Liver (tissue), 10 donors: ENCODE measurements at places on chromosomes 16 and 17. TPM values are rescaled to one million over a fixed set of nuclear protein-coding genes. Genes with fewer than 3 reads are reported as not detected.

GRCh38 chr17:76251478-76252039, 11.3 kb upstream of the RNF157 start:
- H3K36me3 ChIP-seq = no peaks in the 10 kb centered on the region
- H3K4me1 ChIP-seq = peaks cover 7% of the 10 kb centered on the region
- peak overlapping the region; percentile 52 for H3K27ac ChIP-seq
- no peak for DNase-seq
- no peaks in the 10 kb centered on the region for H3K27me3 ChIP-seq
- no peak overlapping the region for H3K4me3 ChIP-seq

WSCD1 gene
- total RNA-seq = 1.7 TPM

ANKRD13B gene
- total RNA-seq = 1.6 TPM

- no peak overlapping the region for H3K27ac ChIP-seq
- H3K4me3 ChIP-seq = no peak overlapping the region
- no peaks in the 10 kb centered on the region for H3K27me3 ChIP-seq
- H3K4me1 ChIP-seq = no peaks in the 10 kb centered on the region
- DNase-seq = no peak
- H3K36me3 ChIP-seq = no peaks in the 10 kb centered on the region
These were observed 260.1 kb downstream of the PARN start for GRCh38 chr16:14369734-14370598.

DPEP2 gene
- total RNA-seq = 1.9 TPM

- no peak overlapping the region for H3K27ac ChIP-seq
- H3K4me1 ChIP-seq = no peaks in the 10 kb centered on the region
- no peak for DNase-seq
- H3K4me3 ChIP-seq = no peak overlapping the region
- H3K36me3 ChIP-seq = no peaks in the 10 kb centered on the region
These were observed 212.4 kb downstream of the UTP18 start for GRCh38 chr17:51472670-51473205.

DNA sequence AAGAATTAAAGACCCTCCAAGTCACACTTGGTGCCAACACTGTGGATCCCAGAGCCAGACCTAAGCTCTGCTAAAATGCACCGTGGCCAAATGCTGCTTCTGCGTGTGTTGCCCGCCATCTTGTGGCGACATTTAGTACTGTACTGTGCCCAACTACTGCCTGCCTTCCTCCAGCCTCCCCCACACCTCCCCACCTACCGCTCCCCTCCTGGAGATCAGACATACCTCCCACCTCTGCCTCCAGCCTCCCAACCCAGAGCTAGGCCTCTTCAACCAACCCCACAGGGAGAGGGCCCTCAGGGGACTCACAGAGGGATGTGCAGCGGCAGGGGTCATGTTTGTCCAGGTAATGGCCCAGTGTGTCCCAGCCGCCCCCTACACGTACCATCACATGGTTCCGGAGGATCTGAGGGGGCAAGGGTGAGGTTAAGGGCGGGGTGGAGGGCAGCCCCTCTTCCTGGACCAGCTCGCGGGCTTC, 5.5 kb downstream of the GAS2L2 start:
- no peak overlapping the region for H3K27ac ChIP-seq
- peaks cover 5% of the 10 kb centered on the region for H3K4me1 ChIP-seq
- H3K4me3 ChIP-seq = no peak overlapping the region
- no peaks in the 10 kb centered on the region for H3K27me3 ChIP-seq

DNA sequence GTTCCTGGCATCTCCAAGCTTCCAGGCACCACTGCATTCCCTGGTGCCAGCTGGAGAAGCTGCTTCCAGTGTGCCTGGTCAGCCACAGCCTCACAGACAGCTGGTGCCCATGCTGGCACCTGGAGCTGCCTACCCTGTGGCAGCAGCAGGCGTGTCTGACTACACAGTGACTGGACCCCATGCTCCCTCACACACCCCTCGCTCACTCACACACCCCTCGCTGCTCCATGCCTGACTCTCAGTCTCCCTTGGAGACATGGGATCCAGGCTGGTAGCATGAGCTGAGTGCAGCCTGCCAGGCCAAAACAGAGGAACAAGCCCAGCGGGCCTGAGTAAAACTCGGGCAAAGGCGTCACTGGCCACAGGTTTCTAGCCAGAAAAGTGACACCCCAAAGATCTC, 59.1 kb upstream of the SMIM36 start:
- H3K4me1 ChIP-seq = peaks cover 6% of the 10 kb centered on the region
- no peak for DNase-seq
- H3K4me3 ChIP-seq = no peak overlapping the region
- H3K27ac ChIP-seq = no peak overlapping the region
- H3K27me3 ChIP-seq = no peaks in the 10 kb centered on the region
